ENCODE measurements at places on chromosomes 2 and 18.

- no peak for DNase-seq
These were observed 311.0 kb upstream of the THUMPD2 start for GRCh38 chr2:40090044-40090443.

DNA sequence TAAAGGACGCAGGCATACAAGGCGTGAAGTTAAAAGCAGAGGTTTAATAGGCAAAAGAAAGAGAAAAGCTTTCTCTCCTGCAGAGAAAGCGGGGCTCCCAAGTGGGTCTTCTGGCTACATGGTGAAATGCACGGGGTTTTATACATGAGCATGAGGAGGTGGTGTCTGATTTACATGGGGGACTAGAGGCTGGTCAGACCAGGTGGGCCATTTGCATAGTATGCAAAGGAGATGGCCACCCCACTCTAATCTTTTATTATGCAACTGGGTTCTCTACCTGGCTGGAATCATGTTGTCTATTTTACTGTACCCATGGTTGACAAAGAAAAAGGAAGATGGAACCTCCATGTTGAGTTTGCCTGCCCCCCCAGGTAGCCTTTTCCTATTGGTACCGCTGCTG lies 356.2 kb downstream of the KCNJ3 start:
- no peak for DNase-seq

DNA sequence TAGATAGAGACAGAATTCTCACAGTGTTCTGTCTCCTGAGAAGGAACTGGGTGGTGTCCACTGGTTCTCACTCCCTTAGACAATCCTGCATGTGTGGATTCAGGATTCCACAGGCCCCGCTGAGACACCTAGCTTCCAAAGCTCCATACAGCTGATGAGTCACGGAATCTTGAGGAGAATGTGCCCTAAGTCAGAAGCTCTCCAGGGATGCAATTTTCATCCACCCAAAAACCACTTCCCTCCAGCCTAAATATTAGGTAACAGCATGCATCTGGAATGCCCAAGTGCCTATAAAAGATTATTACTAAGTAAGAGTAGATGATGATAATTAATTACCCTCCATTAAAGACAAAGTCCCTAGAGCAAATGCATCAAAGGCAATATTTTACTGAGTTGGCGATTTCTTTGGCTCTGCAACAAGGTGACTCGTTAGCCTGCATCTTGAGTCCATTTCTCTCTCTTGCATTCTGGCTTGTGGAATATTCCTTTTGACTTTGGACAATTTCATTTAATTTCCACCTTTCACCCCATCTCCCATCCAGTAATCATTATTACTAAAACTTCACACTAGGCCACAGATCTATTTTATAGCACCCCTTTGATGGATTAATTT lies 475.1 kb downstream of the TNS1 start:
- DNase-seq: no peak

DNA sequence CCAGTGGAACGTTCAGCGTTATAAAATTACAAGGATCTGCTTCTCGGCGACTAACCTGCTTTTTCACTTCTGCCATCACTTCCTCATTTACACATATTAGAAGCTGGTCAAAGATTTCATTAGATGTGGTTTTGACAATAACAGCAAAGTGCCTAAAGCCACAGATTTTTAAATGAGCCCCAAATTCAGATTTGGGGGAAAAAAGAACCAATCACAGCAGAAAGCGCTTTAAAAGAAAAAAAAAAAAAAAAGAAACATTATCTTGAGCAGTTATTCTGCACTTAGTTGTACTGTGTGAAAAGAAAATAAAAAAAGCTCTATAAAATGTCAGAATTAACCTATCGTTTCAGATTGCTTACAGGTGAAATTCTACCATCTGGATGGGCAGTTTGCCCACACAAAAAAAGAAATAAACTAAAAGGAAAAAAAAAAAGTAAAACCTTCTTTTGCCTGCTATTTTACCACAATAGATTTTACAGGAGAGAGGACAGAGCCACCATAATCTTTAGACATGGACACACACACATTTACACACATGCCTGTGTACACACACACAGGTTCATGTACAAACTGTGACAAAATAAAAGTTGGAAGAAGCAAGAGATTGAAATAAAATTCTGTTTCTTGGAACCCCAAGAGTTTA lies 167.2 kb downstream of the TCF4 start:
- no peak for DNase-seq

GRCh38 chr2:73262108-73262651 lies 22.1 kb downstream of the FBXO41 start:
- DNase-seq: no peak

DNA sequence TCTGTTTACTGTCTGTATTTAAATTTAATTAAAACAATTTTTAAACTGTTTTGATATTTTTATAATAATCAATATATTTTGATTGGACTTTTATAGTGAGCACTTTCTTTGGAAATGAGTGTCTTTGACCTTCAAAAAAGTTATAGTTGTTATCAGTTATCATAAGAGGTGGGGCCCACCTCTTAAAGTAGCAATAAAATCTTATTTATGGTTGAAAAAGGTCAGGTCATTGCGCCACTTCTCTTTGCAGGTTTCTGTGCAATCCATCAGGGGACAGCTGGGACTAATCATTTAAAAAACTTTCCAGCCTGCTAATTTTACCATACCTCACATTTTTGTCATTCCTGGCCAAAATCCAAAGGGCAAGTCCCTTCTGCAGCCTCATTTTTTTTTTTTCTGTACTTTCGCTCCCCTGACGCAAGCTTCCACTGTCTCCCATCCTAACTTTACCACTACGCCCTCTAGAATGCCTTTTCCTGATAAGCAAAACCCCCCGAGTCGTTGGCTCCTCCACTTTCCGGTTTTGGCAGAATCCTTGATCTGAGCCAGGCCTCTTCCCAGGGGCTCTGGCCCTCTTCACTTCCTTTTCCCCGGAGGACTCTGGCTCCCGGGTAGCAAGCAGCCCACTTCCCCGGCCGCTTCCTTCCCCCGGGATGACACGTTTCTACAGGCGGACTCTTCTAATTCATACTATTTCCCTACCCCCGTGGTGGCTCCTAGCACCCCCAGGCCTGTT lies 1.1 kb upstream of the SEH1L start:
- DNase-seq: no peak

GRCh38 chr18:8506251-8507049 lies 102.8 kb upstream of the RAB12 start:
- DNase-seq: no peak

DNA sequence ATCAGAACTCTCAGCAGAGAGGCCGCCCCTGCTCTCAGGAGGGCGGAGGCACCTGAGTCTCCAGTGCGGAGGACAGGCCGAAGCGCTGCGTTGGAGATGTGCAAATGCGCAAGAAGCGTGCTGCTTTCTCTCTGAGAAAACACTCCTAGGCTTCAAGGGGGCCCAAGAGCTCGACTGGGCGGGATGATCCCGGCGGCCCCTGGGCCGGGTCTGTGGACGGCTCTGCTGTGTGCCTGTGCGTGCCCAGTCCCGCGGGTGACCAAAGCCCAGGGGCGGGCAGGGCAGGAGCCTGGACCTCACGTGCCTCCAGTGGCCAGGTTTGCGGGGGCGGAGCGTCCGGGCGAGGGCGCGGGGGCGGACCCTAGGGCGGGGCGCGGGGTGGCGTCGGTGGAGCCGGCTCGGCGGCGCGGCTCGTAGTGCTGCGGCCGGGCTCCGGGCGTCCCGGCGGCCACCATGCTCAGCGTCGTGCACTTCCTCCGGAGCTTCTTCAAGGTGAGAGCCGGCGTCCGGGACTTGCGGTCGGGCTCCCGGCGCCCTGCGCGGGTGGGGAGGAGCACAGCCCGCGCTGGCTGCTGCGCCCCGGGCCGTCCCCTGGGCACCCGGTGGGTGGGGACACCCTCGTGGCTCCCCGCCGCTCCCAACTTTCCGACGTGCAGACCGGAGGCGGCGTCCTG lies at the start of gene ARHGEF4:
TSS of gene ARHGEF4 (plus strand) at position 414 of the 674 bp plus-strand sequence. CDS start at position 454, 40 bp downstream.
- DNase-seq: no peak

DNA sequence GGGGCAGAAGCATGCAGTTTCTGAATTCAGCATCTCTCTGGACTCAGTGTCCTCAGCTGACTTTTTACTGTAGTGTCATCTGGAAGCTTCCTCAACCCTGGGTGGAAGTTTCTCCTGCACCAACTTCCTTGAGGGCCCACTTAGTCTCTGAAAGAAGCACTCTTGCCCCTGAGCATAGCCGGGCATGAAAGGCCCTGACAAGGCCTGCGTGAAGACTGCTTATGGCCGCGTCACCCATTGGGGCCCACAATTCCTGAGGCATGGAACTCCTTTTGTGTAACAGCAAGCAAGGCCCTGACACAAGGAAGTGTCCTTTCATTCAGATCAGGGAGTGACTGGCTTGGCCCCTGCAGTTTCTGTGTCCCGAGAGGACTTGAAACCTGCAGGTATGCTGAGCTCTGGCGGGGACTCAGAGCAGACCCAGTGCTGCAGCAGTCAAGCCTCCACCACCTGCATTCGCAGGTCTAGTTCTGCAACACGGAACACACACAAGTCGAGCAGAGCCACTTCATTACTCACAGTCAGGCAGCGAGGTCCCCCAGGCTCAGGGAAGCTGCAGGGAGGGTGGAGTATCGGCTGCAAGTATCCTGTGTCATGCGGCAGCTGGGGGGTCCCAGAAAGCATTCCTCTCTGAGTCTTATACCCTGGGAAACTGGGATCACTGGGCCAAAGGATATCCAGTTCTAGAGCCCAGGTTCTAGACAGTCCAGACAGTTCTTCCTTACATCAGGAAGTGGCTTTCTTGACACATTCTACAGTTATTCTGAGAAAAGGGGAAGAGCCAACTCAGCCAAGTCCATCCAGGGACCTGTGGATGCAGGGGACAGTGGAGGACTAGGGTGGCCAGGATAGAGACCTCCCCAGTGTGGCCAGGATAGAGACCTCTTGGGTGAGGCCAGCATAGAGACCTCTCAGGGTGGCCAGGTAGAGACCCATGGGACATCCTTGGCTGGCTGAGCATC lies 35.6 kb upstream of the PRLH start:
- DNase-seq: no peak

- no peak for DNase-seq
These were observed 279.1 kb downstream of the ZEB2 start for GRCh38 chr2:144240656-144241339.

DNA sequence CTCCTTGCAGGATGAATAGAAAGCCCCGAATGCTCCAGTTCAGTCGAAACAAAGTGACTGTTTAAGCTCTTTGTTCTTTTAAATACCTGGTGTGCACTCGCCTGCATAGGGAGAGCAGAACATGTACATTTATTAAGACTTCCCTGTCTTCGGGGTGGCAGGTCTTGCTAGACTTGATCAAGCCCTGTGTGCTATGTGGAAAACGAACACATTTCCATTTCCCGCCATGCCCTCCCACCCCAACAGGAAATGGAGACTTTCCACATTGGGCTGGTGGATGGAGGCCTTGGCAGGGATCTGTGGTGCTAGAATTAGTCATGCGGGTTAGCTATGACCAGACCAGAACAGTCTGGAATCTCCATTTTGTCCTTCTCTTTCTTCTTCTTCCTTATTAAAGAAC lies 321.0 kb upstream of the THSD7B start:
- no peak for DNase-seq

DNA sequence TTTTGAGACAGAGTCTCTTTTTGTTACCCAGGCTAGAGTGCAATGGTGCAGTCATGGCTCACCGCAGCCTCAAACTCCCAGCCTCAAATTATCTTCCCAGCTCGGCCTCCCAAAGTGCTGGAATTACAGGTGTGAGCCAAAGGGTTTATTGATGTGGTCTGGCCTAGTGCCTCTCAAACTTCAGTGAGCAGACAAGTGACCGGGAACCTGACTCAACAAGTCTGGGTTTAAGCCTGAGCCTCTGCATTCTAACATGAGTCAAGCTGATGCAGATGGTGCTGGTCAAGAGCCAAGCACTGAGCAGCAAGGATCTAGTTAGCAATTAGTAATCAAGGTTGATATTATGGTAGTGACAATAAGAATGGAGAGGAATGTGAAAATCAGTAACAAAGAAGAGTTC lies 21.3 kb downstream of the CDK15 start:
- DNase-seq: no peak

GRCh38 chr18:78447211-78447610 lies 532.4 kb upstream of the SALL3 start:
- DNase-seq: no peak

DNA sequence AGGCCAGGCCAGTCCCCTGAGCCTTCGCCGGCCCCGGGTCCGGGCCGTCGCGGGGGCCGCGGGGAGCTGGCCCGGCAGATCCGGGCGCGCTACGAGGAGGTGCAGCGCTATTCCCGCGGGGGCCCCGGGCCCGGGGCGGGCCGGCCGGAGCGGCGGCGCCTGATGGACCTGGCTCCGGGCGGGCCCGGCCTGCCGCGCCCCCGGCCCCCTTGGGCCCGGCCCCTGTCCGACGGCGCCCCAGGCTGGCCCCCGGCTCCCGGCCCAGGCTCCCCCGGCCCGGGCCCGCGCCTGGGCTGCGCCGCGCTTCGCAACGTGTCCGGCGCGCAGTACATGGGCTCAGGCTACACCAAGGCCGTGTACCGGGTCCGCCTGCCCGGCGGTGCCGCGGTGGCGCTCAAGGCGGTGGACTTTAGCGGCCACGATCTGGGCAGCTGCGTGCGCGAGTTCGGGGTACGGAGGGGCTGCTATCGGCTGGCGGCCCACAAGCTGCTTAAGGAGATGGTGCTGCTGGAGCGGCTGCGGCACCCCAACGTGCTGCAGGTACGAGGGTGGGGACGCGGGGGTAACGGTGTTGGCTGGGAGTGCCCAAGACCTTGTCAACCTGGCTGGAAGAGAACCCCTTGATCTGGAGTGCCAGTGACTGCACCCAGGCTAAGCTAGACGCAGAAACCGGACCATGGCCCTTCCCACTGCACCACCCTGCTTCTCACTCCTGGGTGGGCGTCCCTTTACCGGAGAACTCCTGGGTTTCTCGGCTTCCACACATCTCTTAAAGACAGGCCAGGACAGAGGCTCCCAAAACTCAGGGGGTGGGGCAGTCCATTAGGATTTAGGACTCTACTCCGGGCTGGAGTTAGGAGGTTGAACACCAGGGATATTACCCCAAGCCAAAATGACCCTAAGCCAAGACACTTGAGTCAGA lies 739 bp downstream of the PKDCC start:
- no peak for DNase-seq

- no peak for DNase-seq
These were observed 207.9 kb upstream of the RAB6C start for GRCh38 chr2:129771418-129772189.

GRCh38 chr2:182182436-182182835 lies 196.8 kb downstream of the PPP1R1C start:
- DNase-seq: no peak

DNA sequence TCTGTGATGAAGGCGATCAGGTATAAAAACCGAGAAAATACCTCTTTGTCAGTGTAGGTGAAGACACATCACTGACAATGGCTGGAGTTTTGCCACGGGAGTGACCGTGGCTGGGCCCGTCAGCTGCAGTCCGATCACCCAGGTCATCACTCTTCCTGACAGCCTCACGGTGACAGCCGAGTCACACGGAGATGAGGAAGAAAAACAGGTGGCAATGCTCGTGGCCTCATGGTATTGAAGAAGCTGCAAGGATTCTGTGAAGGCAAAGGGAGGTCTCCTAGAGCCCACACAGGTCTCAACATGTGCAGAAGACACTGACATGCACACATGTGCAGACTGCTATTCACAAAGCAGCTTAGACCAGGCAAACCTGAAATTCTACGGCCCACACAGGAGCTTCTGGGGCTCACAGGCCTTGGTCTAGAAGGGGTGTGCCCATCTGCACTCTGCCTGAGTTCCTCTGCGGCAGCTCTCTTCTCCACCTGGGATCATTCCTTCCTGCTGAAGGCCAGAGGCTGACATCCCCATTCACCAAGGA lies 7.4 kb downstream of the COPS9 start:
- no peak for DNase-seq
